ENCODE measurements at places on chromosomes 3 and 15.
A peak's percentile ranks its signal among the peaks of the same experiment; 100 is the strongest.

GRCh38 chr3:28903171-28903601 lies 377.7 kb upstream of the RBMS3 start:
- no peak for DNase-seq

GRCh38 chr3:49173116-49173791 lies 1.9 kb downstream of the KLHDC8B start:
- no peak for DNase-seq

GRCh38 chr15:63072023-63072650 lies 29.6 kb downstream of the TPM1 start:
- no peak for DNase-seq

- no peak for DNase-seq
Measured at GRCh38 chr3:10289787-10290355, 2.9 kb downstream of the GHRL start.

DNA sequence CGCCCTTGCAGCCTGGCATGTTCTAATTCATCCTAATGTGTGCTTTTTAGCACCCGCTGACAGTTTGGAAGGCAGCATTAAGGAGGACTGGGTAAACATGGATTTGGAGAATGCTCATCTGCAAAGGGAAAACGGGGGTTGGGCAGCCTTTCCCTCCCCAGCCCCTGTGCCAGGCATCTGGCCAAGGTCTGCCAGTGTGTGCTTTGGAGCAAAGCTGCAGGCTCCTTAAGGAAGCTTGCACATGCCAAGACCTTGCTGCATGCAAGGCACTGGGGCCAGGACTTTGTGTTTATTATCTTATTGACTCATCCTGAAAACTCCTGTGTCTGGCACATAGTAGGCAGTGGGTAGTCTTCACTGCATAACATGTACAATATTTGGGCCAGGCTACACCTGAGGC lies 20.1 kb downstream of the FAM3D start:
- DNase-seq: no peak

GRCh38 chr3:53160660-53161449 lies at the start of gene PRKCD:
TSS of gene PRKCD (plus strand) at chr3:53161209. CDS start at chr3:53178423, 17,214 bp downstream.
- peak; percentile 65 for DNase-seq

Data from stimulated activated CD8-positive, alpha-beta memory T cell treated with anti-CD3 and anti-CD28 coated beads, Interleukin-2, amount 100 ng/mL, for 1 hour (primary cell).